ENCODE measurements at places on chromosomes 1 and 21. TPM values are rescaled to one million over a fixed set of nuclear protein-coding genes. Genes with fewer than 3 reads are reported as not detected.

DSCAM gene
- not detected for total RNA-seq

TPM3 gene
- total RNA-seq, result 423 TPM

VTCN1 gene
- total RNA-seq, result not detected

HSD3B2 gene
- total RNA-seq, result not detected

ZBTB7B gene
- 142 TPM for total RNA-seq

LIPI gene
- total RNA-seq, result not detected

NES gene
- total RNA-seq, result not detected

TMPRSS3 gene
- total RNA-seq, result 1.5 TPM

LCE3E gene
- total RNA-seq, result not detected

GSTM5 gene
- total RNA-seq, result 0.81 TPM

TRIM63 gene
- not detected for total RNA-seq
